Fibroblast of lung (primary cell): ENCODE measurements at places on chromosomes 2 and 18. TPM values are rescaled to one million over a fixed set of nuclear protein-coding genes. Genes with fewer than 3 reads are reported as not detected.

UPP2 gene
- total RNA-seq = not detected in 2 replicates

SPP2 gene
- not detected in 2 replicates for total RNA-seq

ARHGEF4 gene
- total RNA-seq = 0.83 and 1.5 TPM in 2 replicates

SERPINB11 gene
- not detected in 2 replicates for total RNA-seq

POTEJ gene
- total RNA-seq = not detected in 2 replicates

PUM2 gene
- 46.7 and 54.2 TPM in 2 replicates for total RNA-seq

GNLY gene
- total RNA-seq = under 0.01 TPM in 1 of 2 replicates, not detected in the other

UCN gene
- total RNA-seq = 1.2 and 1.3 TPM in 2 replicates

STON1 gene
- total RNA-seq = 12.1 and 16.7 TPM in 2 replicates

TTC39C gene
- 32.0 and 32.6 TPM in 2 replicates for total RNA-seq

ECEL1 gene
- total RNA-seq = not detected in 2 replicates
